EH (cell line): ENCODE measurements at places on chromosomes 4 and X.

- DNase-seq = peak; percentile 83
Observed at GRCh38 chrX:72201836-72202536, 20.4 kb downstream of the PIN4 start.

DNA sequence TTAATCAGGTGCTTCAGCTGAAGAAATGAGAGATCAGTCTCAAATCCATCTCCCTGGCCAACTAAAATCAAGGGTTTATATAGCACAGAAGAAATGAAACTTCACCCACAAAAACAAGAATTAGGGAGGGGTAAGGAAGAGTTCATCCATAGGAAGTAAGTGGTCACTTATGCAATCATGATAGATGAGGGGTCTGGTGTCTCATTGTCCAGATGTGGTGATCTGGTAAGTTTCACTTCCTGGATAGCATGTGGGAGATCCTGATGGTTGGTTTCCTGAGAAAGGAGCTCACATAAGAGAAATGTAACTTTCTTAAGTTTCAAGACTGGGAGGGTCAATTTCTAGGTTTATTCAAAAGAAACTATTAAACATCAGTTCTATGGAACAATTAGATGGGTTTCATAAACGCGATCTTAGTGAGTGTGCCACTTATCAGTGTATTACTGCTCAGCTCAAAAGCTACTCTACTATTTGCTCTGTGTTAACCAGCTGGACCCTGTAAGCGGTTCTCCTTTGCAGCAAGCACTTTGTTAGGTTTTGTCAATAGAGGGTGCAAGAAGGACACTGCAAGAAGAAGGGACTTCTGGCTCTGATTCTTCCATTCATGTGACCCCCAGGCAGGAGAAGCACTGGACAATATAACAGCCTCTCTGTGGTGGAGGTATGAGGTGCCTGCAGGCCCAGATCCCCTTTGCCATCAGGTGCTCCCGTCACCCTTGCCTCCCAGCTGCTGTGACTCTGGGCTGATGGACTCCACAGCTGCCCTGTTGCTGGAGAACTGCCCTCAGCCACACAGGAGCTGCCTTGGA lies 35.4 kb upstream of the HPSE start:
- no peak for DNase-seq

GRCh38 chrX:31222946-31223345 lies 151.1 kb upstream of the FTHL17 start:
- DNase-seq = no peak

GRCh38 chrX:111040377-111041017 lies 55.5 kb upstream of the PAK3 start:
- peak; percentile 0 for DNase-seq

DNA sequence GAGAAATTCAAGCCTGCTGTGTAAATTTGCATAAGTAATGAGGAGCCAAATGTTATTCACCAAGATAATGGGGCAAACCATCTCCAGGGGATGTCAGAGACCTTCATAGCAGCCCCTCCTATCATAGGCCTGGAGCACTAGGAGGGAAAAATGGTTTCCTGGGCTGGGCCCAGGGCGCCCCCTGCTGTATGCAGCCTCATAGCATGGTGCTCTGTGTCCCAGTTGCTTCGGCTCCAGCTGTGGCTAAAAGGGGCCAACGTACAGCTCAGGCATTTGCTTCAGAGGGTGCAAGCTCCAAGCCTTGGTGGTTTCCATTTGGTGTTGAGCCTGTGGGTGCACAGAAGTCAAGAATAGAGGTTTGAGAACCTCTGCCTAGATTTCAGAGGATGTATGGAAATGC lies 859.3 kb downstream of the RPA4 start:
- no peak for DNase-seq

- DNase-seq = no peak
Observed at GRCh38 chr4:150739591-150739990, 157.6 kb downstream of the MAB21L2 start.

DNA sequence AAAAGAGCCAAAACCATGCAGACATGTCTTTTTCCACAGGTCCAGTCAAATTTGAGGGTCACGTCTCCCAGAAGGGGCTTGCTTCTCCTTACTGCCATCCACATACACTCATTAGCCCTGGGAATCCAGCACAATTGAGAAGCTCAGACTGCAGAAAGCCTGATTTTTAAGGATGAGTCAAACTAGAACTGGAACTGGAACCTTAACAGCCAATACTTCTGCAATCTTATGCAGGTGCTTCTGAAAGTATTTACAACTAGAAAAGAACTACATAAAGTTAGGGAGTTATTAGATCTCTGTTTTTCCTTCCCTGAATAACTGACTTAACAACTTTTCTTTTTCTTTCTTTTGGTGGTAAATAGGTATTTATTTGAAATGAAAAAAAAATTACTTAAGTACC lies 86.3 kb downstream of the CDS1 start:
- no peak for DNase-seq

GRCh38 chrX:137823257-137823656 lies 257.3 kb downstream of the ZIC3 start:
- DNase-seq = no peak

- peak; percentile 59 for DNase-seq
Observed at GRCh38 chr4:168028970-168029597, 63.3 kb upstream of the ANXA10 start.

GRCh38 chr4:91448668-91449330 lies 855.0 kb upstream of the GRID2 start:
- no peak for DNase-seq

- no peak for DNase-seq
Observed at GRCh38 chr4:37627263-37627662, 58.9 kb downstream of the RELL1 start.

GRCh38 chr4:124331781-124332180 lies 380.8 kb downstream of the ANKRD50 start:
- DNase-seq = no peak
